ENCODE measurements at places on chromosomes 1 and 21.
A peak's percentile ranks its signal among the peaks of the same experiment; 100 is the strongest.

- DNase-seq: no peak
Measured at GRCh38 chr1:194298007-194298598, 1111.7 kb upstream of the B3GALT2 start.

- DNase-seq: no peak
Measured at GRCh38 chr1:14552246-14552965, 46.1 kb upstream of the KAZN start.

DNA sequence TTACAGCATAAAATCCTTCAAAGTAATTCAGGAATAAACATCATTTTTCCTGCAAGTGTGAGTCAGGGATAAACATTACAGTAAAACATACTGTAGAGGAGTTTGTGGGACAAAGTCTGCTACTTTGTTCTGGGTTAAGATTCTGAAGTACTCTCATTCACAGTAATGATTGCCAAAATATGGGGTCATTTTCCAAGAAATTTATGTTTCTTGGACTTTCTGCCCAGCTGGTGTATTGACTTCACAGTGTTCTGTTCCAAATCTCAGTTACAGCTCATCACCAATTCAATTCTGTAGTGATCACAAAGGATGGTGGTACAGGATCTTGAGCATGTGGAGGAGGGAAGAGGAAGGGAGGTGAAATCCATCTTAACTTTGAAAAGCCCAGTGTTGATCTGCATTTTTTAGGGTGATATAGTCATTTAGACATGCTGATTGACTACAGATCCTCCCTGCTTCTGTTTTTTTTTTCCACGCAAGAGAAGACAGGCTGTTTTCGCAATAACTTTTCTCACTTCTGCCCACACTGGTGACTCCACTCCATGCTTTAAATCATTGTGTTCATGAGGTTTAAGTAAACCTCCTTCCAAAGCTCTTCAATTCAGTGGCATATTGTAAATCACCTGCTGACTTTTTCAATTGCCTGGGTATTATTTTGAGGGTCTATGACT, 60.4 kb upstream of the C1orf53 start:
- DNase-seq: no peak

GRCh38 chr1:112672842-112673241, 1.6 kb upstream of the MOV10 start:
- no peak for DNase-seq

GRCh38 chr1:28913786-28914227, 562 bp upstream of the EPB41 start:
- no peak for DNase-seq

GRCh38 chr1:110734133-110734680, 59.5 kb upstream of the KCNA3 start:
- no peak for DNase-seq

DNA sequence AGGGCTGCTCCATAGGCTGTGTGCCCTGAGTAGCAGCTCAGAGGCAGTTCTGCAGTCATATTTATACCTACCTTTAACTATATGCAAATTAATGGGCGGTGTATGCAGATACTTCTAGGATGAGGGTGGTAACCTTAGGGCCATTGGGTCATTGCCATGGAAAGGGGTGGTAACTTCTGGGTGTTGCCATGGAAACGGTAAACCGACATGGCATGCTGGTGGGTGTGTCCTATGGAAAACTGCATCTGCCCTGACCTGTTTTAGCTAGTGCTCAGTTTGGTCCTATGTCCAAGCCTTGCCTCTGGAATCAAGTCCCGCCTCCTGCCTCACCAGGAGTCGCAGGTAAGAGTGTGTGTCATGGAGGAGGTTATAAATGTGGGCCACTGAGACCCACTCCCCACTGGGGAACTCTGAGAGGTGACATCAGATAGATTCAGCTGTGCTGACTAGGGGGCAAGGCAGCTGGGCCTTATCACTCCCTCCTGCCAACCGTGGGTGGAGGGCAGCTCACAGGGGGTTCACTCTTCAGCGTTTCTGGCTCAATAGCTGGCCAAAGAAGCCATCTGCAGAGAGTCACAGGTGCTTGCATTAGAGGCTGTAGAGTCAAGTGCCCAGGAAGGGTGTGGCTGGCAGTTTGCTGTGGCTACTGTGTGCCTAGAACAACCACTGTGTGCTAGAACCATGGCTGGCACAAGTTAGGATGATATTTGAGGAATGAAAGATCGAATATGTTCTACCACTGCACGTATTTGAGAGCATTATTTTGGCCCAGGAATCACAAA, 19.0 kb downstream of the BACE2 start:
- no peak for DNase-seq

- no peak for DNase-seq
Measured at GRCh38 chr1:174269989-174270651, 110.8 kb downstream of the RABGAP1L start.

- DNase-seq: no peak
Measured at GRCh38 chr1:6002714-6003501, 10.7 kb upstream of the NPHP4 start.

GRCh38 chr1:172148213-172148612, 272.3 kb upstream of the C1orf105 start:
- DNase-seq: no peak

- DNase-seq: no peak
Measured at GRCh38 chr21:30146558-30147282, 19.9 kb downstream of the CLDN17 start.

GRCh38 chr1:205049479-205049878, 6.5 kb downstream of the CNTN2 start:
- no peak for DNase-seq

DNA sequence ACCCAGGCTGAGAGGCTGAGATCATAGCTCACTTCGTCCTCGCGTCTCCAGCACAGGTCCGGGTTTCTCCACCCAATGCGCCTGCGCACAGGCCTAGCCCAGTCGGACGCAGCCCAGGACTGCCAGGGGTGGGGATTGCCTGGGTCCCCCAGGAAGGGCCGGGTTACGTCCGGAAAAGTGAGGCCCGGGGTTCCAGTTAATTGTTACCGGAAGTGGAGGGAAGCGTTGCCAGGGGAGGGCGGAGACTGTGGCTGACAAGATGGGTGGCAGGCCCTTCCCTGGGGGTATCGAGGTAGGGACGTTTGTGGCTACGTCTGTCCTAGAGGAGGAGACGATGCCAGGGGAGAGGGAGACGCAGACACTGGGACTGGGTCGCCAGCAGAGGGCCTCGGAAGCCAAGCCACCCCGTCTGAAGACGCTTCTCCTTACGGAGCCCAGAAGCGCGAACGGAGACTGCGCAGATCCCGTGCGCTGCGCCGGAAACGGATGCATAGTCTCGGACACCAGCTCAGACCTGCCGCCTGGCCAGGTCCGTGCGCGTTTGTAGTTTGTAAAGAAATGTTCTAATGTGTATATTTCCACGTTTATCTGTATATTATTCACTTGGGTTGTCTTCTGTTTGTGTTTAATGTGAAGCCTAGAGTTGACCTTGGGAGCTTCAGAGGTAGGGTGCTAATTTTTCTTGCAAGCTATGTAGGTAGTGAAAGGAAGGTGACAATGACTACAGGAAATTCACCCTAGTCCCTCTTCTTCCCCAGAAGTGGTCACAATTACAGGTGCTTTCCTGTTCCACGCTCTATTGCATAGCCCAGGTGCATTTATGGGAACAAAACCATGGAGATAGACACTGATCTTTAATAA, 7.3 kb downstream of the RSRP1 start:
- DNase-seq: peak; percentile 75

DNA sequence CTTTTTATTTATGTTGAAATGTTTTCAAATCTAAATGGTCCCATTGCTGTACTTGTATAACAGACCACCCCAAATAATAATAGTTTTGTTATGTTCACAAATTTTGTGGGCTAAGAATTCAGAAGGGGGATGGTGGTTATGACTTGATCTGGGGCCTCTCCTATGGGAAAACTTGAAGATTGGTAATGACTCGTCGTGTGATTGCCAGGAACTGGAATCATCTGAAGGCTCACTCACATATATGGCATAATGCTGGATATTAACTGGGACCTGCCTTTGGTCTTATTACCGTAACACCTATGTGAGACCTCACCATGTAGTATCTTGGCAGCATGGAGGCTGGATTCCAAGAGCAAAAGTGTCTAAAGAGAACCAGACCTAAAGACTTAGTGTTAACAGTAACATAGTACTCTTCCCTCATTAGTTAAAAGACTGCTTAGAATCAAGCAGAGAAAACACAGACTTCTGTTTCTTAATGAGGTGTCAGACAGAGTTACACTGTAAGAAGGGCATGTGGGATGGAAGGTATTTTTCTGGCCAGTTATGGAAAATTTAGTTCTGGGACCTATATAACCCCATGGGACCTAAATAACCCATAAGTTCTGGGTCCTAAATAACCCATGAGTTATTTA, 11.9 kb downstream of the LYPLAL1 start:
- no peak for DNase-seq

- no peak for DNase-seq
Measured at GRCh38 chr1:177229781-177230180, 59.0 kb downstream of the BRINP2 start.

- no peak for DNase-seq
Measured at GRCh38 chr1:185300152-185300551, 16.9 kb downstream of the IVNS1ABP start.

DNA sequence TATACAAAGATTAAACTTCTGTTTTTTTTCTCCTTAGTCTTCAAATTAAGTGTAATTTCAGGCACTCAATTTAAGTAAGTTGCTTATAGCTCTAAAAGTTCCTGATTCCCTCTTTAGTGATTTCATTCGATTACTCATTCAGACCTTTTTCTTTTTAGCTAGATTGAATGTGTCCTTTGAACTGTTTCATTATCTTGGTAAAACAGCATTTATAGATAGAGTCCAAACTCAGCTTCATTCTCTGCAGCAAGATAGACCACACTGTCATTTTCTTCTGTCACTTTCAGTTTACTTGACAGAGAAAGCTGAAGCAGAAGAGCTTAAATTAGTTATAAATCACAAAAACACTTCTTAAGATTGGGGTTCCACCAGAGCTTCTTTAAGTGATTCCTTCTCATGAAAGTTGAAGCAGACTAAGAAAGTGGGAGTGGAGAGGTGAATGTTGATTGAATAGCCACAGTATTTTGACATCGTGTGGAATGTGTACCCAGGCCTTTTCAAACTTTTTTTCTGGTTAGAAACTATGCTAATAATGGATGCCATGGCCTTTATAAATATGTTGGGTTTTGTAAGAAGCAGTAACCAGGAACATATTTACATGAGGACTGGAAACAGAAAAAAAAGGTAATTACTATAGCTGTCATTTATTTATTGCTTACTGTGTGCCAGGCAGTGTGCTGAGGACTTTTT, 52.2 kb downstream of the ZBTB40 start:
- DNase-seq: no peak

DNA sequence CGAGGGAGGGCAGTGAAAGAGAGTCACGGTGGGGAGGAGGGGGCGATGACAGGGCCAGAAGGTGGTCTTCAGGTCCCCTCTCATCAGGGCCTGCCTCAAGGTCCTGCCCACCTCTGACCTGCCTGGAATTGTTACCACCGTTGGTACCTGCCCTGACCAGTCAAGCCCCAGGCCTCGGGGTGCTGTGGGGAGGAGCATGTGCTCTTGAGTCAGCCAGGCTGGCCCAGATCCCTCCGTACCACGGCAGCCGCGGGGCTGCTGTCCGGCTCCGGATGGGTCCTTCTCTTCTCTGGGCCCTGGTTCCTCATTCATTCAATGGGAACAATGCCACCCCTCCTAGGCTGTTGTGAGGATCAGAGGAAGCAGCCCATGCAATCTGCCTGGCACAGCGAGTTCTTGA, 22.0 kb downstream of the SERINC2 start:
- no peak for DNase-seq

DNA sequence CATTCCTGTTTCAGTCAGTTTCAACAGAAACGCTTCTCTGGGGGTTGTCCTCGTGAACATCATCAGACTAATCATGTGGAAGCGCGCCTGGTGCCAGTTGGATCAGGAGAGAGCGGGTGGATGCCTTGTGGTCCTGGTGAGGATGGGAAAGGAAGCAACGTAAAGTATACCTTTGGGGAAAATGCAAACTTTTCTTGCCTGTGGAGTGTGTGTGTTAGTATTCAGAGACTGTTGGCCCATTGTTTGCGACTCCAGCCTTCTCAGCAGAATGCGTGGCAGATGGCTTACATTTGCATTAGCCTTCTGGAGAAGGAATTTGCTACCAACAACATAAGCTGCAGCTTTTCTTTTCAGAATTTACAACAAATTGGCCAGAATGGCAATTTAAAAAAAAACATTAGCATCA, 173.9 kb downstream of the RWDD3 start:
- DNase-seq: no peak

DNA sequence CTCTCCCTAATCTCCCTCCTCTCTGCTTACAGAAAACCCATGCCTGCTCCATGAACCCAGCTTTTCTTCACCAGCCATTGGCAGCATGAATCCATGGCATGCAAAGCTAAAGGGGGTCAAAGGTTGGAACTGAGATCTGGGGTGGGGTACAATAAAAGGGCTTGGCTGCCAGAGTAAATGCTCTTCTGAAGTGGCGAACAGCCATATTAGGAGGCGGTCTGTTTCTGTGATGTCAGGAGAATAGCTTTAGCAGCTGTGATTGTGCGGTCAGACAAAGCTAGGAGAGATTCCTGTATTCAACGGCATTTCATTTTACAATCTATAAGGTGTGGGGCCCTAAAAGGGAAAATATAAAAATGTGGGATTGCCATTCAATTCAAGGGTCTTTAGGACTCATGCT, 71.7 kb upstream of the TMPRSS2 start:
- no peak for DNase-seq

GRCh38 chr1:7656557-7657215, 114.4 kb upstream of the VAMP3 start:
- DNase-seq: no peak

GRCh38 chr1:228058172-228058948, 24.1 kb upstream of the ARF1 start:
- DNase-seq: no peak

GRCh38 chr1:89668961-89669360, 36.0 kb downstream of the LRRC8C start:
- DNase-seq: no peak

DNA sequence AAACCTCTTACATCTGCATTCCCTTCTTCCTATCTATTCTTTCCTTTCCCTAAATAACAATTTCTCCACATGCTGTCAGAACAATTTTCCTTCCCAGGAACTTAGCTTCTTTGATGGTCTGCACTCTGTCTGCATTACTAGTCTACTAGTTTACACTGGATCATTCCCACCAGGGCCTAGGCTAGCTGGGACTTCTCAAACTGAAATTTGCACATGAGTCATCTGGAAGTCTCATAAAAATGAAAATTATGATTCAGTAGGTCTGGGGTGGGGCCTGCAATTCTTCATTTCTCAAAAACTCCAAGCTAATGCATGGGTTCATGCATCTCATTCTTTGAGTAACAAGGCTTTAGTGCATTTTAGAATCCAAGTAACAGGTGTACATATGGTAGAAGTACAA, 74.2 kb downstream of the GABPA start:
- no peak for DNase-seq

DNA sequence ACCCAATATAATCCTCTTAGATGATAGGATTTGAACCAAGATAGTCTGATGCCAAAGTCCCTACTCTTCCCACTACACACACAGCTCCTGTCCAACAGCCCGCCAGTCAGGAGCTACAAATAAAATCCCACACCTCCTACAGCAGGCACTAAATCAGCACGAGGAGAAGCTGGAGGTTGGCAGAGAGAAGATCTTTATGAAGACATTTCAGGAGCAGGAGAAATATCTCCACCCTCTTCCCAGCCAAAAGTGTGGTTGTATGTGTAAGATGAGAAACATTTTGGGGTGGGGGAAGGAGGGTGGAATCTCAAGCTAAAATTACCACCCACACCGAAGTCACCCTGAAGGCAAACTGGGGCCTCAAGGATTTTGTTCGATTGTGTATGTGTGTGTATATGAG, 54.5 kb downstream of the PLXNA2 start:
- DNase-seq: no peak

Data from stimulated activated CD8-positive, alpha-beta memory T cell treated with anti-CD3 and anti-CD28 coated beads, Interleukin-15, amount 100 ng/mL, for 24 hours (primary cell).